ENCODE measurements at places on chromosomes 1 and 21. TPM values are rescaled to one million over a fixed set of nuclear protein-coding genes. Genes with fewer than 3 reads are reported as not detected.

- no peak for DNase-seq
Observed at GRCh38 chr1:38834221-38834782, 25.3 kb downstream of the RRAGC start.

DNA sequence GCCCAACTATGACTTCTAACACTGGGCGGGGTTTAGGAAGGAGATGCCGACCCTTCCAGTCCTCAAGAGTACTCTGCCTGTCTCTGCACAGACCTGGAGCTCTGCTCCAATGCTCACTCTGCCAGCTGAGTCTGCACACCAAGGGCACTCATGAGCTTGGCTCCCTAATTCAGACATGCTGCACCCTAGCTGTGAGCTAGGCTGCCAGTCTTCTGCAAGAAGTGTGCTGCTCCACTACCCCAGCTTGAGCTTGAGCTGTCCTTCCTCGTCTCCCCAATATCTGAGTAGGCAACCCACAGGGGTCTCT lies 13.2 kb downstream of the TP53BP2 start:
- DNase-seq: no peak

GRCh38 chr1:57633881-57634280 lies 210.0 kb upstream of the DAB1 start:
- DNase-seq: no peak

Gene UBE2U
- not detected for polyA plus RNA-seq

GRCh38 chr1:165539306-165539705 lies 4.5 kb upstream of the LRRC52 start:
- DNase-seq: no peak

- no peak for DNase-seq
Observed at GRCh38 chr1:33045814-33046213, 9.1 kb upstream of the AK2 start.

All from naive B cell (primary cell).